Tibial artery (tissue), 4 donors: ENCODE measurements at places on chromosomes 5 and 9.

- no peak for DNase-seq
Measured at GRCh38 chr9:13718086-13718485, 438.6 kb upstream of the MPDZ start.

- DNase-seq = no peak
Measured at GRCh38 chr5:78287833-78288232, 6.7 kb downstream of the AP3B1 start.

DNA sequence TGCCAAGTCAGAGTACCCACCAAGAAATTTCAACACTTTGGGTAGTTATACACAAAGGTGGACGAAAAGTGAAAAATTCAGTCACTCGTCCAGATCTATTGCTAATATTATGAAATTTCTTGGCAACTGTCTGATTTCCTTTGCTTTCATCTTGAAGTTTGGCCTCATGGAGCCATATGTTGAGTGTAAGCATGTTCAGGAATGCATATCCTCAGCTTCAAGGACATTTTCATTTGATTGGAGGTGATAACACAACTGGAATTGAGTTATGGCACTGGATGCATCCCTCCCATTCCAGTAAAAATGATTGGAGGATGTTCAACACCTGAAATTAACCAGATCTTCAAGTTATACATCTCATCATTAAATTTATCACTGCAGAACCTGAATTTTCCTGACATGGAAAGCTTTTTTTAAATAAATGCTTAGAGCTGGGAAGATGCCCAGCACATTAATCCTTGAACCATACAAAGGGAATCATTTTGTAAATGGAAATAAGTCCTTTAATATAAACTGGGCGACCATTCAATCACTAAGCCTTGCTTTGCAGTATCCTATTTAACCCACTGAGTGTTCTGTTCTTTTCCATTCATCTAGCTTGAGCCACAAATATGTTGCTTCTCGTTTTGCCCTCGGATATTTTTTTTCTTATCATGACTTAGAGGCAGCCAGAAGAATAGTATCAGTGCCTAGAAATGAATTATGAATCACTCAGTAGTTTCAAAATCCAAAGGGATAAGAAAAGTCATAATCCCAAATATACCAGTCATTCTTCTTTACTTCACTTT lies 273.7 kb upstream of the PIK3R1 start:
- no peak for DNase-seq

GRCh38 chr5:167415779-167416746 lies 875.4 kb upstream of the WWC1 start:
- DNase-seq = no peak

GRCh38 chr9:138016406-138017187 lies 139.0 kb downstream of the CACNA1B start:
- DNase-seq = no peak

- no peak for DNase-seq
Measured at GRCh38 chr5:61254969-61255555, 77.0 kb upstream of the ZSWIM6 start.

DNA sequence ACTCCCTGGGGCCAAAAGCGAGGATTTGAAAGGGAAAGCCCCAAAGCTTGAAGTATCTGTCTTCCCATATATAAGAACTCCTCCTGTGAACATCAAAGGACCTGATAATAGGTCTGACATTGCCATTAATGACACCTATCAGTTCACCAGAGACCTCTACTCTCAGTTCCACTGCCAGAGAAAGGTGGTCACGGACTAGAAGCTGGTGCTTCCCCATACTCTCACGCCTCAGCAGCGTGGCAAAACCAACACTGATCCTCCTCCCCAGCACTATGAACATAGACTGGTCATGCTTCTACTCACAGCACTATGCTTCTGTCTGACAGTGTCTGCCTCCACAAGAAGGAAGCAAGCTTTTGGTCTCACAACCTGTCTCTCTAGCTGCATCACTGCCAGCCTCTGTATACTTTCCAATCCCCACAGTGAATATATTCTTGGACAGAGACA lies 37.9 kb downstream of the NRG2 start:
- no peak for DNase-seq

DNA sequence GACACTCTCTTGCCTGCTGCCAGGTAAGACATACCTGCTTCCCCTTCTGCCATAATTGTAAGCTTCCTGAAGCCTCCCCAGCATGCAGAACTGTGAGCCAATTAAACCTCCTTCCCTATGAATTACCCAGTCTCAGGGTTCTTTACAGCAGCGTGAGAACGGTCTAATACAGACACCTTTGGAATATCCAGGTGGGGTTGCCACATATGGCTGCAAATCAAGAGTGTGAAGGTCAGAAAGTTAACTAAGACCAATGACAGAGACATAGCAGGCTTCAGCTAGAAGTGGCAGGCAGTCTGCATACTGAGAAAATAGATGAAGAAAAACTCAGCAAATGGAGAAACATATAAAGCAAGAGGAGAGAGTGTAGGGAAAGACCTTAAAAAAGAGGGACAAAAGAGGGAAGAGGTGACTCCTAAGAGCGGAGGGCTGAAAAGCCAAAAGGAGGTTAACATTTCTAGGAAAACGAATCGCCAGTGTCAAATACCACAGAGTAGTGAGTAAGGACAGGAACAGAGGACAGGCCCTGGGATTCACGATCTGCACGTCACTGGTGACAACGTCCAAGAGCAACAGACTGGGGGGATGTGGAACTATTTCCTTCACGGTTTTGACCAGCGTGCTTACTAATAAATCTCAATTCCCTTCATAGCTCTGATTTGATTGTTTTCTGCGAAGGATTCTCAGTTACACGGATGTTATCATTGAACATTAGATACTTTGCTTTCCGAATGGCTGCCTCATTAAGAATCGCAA lies 1.7 kb upstream of the ACO1 start:
- no peak for DNase-seq

GRCh38 chr5:149345892-149346222 lies 558 bp downstream of the GRPEL2 start:
- no peak for DNase-seq

DNA sequence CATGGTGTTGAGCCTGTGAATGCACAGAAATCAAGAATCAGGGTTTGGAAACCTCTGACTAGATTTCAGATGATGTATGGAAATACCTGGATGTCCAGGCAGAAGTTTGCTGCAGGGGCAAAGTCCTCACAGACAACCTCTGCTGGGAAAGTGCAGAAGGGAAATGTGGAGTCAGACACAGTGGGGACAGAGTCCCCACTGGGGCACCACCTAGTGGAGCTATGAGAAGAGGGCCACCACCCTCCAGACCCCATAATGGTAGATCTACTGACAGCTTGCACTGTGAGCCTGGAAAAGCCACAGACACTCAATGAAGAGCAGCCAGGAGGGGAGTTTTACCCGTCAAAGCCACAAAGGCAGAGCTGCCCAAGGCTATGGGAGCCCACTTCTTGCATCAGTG lies 181.9 kb upstream of the SEMA6A start:
- DNase-seq = no peak

GRCh38 chr5:168607946-168608345 lies 28.8 kb upstream of the PANK3 start:
- DNase-seq = no peak

DNA sequence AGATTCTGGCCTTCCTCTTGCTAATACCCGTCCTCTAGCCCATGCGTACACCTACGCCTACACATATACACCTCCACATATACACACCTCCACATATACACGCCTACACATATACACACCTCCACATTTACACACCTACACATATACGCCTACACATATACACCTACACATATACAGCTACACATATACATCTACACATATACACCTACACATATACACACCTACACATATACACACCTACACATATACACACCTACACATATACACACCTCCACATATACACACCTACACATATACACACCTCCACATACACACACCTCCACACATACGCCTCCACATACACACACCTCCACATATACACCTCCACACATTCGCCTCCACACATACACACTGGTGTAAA lies 27.2 kb downstream of the AK3 start:
- DNase-seq = no peak

GRCh38 chr5:14301186-14301585 lies 158.0 kb downstream of the TRIO start:
- no peak for DNase-seq

GRCh38 chr5:167814040-167814439 lies 477.4 kb upstream of the WWC1 start:
- DNase-seq = no peak

GRCh38 chr5:78989080-78989479 lies 4.0 kb upstream of the ARSB start:
- no peak for DNase-seq

- DNase-seq = no peak
Measured at GRCh38 chr9:135797507-135798262, 95.7 kb downstream of the KCNT1 start.

DNA sequence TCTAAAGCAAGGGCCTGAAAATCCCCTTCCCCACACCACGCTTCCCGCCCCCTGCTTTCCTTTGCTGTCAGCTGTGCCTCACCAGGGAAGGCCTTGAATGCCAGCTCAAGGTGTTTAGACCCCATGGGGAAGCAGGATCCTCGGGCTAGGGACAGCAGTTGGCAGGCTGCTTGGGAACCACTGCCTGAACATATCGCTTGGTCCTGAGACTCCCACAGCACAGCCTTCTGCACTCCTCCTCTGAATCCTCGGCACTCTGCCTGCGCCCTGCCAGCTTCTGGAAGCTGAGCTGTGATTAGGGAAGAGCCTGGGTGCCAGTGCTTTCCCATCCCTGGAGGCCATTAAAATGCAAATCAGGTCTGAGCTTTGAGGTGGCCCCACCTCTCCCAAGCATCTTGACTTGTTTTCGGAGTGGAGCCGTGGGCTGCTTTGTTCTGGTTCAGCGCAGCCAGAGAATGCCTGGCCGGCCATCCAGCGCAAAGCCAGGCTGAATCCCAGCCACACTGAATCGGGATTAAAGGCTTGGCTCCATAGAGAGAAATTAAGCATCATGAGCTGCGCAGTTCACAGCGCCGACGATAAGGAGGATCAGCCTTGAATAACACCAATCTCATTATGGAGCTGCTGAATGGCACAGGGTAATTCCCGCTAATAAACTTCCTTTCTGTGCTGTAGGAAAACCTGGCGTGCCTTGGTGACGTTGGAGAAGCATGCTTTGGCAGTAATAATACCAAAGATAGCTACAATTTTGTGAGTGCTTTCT lies 40.0 kb downstream of the AMBP start:
- DNase-seq = no peak

DNA sequence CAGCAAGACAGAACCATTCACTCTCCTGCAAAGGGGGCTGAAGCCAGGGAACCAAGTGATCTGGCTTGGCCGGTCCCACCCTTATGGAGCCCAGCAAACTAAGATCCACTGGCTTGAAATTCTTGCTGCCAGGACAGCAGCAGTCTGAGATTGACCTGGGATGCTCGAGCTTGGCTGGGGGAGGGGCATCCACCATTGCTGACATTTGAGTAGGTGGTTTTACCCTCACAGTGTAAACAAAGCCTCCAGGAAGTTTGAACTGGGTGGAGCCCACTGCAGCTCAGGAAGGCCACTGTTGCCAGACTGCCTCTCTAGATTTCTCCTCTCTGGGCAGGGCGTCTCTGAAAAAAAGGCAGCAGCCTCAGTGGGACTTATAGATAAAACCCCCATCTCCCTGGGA lies 60.5 kb downstream of the TNFSF8 start:
- no peak for DNase-seq

DNA sequence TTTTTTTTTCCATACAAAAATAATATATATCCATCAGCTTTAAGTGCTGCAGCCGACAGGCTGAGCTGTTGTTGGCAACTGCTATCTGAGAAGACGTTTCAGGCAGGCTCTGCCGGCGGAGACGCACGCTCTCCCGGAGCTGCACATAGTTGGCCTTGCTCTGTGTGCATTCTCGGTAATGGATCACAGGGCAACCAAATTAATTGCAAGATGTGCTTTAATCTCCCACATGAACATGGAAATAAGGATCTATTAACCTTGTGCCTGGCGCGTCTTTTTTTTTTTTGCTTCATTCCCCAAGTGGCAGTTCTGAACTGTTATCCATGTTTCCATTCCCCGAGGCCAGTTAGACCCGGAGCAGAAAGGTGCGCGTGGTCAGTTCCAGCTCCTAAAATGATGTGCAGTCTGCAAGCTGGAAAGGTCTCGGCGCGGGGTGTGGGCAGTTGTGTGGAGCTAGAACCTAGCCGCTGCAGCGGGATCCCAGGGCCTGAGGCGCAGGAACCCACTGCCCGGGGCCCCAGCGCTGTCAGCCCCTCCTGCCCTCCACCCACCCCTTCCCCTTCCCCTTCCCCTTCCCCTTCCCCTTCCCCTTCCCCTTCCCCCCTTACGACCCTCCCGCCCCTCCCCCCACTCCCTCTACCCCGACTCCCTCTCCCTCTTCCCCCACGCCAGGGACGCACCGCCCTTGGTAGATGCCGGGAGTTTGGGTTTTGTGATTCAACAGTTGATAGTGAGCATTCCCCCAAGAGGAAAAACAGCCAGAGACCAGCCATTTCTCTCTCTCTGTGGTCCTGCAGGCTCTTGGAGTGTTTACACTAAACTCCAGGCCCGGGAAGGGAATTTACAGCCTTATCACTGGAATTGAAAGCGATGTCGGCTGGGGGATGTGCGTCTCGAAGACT lies 137.8 kb downstream of the CEP120 start:
- peak; percentile 72 for DNase-seq

DNA sequence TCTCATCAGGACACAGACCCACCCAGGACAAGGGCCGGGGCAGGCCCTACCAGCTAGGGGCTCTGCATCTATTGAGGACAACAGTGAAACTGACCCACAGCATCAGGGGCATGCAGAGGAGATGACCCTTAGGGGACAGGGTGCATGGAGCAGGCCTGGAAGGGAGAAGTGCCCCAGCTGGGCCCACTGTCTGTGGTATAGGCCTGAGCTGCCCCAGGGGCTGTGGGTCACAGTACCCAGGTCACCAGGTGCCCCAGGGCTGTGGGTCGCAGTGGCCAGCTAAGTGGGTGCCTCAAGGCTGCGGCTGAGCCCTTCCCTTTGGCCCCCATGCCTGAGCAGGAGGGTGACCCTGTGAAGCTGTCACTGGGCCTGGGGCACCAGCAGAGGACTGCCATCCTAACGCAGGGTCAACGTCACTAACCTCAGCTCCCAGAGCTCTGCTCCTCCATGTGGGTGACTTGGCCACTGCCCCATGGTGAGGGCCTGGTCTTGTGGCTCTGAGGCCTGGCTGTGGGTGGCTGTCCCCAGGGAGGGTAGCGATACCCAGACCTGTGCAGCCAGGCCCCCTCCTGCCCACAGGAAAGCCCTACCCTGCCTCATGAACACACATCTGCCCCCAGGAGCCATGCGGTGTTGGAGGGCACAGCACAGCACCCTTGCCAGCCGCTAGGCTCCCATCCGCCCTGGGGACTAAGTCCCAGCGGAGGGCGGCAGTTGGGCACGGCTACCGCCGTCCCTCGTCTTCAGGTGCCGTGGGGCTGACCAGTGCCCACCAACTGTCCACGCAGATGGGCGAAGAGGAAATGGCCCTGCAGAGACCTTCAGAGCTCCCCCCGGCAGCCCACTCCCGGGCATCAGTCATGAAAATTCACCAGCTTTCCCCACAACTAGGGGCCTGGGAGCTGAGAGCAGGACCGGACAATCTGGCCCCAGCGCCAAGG lies 4.9 kb downstream of the EDF1 start:
- no peak for DNase-seq

DNA sequence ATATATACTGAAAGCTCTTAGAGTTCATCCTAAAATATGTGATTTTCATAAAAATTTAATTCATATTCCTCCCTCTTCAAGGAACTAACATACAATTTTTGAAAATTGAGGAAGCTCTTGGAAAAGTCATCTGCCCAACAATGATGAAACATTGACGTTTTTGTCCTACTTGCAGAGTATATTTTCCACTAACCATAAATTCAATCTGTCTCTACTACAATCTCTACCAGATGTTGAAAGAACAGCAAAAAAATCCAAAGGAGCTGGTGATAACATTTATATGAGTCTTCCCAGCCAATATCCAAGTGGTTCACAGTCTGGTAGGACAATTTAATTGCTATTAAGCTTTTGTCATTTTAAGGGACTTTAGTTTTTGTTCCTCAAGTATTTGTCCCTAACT lies 81.1 kb upstream of the NR3C1 start:
- DNase-seq = no peak
